ENCODE measurements at places on chromosomes 6 and 20.

GRCh38 chr6:4554645-4555044 is 221.6 kb upstream of the CDYL start:
- DNase-seq = no peak

- DNase-seq = peak; percentile 18
These were observed 211.3 kb downstream of the ARID1B start for GRCh38 chr6:156988276-156989158.

DNA sequence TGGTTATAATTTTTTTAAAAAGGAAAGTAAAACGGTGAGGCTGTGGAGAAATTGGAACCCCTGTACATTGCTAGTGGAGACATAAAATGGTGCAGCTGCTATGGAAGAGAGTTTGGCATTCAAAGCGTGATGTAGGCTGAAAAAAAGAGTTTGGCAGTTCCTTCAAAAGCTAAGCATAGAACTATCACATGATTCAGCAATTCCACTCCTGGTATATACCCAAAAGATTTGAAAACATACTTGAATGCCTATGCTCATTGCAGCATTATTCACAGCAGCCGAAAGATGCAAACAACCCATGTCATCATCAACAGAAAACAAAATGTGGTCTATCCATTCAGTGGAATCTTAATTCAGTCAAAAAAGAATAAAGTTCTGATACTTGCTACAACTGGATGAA is 4.5 kb upstream of the SGK2 start:
- DNase-seq = no peak

- no peak for DNase-seq
These were observed 93.7 kb downstream of the MYO6 start for GRCh38 chr6:75842732-75843131.

DNA sequence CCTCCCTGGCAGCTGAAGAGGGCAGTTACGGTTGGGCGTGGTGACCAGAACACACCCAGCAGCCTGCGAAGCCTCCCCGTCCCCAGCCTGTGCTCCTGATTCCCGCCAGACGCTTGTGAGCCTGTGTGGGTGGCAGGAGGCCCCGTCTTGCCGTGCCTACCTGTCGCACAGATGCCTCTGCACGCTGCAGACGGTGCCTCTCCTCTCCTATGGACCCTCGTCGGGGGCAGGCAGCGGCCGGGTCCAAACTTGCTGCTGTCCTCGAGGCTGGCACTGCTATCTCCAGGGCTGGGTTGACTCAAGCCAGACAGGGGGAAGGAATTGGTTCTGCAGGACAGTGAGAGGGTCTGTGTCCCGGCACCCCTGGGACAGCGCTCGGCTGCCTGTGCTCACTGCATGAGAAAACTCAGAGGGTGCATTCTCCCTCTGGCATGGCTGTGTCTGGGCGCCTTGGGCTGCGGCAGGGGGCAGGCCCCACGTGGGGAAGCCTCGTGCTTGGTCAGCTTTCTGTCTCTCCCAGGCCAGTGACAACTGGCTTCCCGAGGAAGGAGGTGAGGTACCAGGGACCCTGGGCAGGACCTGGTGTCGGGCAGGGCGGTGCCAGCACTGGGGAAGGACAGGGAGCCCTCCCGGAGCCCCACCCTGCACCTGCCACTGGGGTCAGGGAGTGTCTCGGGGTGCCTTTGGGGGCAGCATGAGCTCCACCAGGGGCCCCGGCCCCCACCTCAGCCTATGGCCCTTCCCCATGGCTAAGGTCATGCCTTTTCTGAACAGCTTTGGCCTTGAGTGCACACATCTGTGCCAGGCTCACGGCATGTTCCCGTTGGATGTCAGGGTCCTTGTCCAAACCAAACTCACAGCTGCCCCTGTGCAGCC is 127.5 kb downstream of the TAF4 start:
- no peak for DNase-seq

DNA sequence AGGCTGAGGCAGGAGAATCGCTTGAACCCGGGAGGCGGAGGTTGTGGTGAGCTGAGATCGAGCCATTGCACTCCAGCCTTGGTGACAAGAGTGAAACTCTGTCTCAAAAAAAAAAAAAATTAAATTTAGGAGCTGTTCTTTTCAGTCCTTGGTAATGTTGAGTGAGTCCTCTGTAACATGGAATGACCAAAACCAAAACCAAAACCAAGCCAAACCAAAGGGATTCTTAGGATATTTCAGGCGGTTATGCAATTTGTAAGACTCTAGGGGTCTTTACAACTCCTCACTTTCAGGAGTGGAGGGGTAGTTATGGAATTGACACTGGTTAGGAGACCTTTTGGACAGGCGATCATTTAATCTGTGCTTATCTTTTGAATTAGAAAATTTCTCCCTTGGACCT is 15.8 kb downstream of the TIAM2 start:
- DNase-seq = no peak

DNA sequence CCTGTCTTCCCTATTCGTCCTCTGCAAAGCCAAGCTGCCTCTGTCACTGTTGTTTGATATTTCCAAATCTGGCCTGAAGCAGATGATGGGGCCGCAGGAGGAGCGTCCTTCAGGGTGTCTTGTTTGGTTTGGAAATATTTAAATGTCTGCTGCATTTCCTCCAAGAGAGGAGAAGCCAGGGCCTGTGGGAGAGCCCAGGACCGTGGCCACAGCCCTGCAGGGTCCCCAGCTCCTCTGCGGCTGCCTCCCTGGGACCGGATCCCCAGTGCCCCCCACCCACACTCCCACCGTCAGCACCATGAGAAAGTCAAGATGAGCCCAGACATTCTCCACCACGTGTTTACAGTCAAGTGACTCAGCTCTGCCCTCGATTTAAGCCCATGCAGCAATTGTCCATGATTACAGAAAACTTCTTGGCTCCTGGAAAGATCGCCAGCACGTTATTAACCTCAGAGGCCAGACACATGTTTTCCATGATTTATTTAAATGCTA is 18.2 kb downstream of the FOXF2 start:
- no peak for DNase-seq

GRCh38 chr20:12614764-12615163 is 394.0 kb upstream of the SPTLC3 start:
- no peak for DNase-seq

GRCh38 chr6:121482004-121482693 is 46.7 kb downstream of the GJA1 start:
- peak; percentile 89 for DNase-seq

- peak; percentile 87 for DNase-seq
These were observed 81.4 kb downstream of the SERAC1 start for GRCh38 chr6:158086504-158087223.

- DNase-seq = peak; percentile 28
These were observed 45.1 kb upstream of the FAM83D start for GRCh38 chr20:38880952-38881735.

DNA sequence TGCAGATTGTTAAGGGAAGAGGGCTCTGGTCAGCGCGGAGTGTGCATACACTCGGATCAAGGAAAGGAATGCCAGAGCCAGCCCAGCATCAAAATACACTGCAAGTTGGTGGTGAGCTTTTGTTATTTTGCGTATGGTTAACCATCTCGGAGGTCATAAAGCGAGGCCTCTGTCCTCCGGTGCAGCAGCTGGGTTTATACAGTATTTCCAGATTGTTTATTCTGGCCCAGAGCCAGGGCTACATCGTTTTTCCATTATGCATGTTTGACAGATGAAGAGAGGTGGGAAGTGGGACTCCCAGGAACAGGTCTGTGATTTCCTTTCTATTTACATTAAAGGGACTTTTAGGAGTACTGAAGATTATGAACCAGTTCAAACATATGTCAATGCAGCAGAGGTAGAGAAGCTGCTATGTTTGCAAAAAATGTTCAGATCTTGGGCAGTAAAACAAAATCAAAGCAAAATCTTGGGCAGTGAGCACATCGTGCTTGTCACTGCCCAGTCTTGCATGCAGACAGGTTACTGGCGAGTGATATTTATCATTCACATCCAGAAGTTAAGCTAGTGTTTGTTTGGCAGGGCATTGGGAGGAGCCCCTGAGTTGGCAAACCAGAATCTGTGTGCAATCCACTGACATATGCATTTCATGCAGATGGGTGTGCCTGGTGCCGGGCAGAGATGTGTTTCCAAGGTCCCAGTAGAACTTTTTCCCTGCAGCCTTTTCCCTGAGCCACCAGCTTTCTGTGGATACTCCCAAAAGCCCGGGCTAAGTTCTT is 256.3 kb upstream of the TAB2 start:
- DNase-seq = peak; percentile 64

DNA sequence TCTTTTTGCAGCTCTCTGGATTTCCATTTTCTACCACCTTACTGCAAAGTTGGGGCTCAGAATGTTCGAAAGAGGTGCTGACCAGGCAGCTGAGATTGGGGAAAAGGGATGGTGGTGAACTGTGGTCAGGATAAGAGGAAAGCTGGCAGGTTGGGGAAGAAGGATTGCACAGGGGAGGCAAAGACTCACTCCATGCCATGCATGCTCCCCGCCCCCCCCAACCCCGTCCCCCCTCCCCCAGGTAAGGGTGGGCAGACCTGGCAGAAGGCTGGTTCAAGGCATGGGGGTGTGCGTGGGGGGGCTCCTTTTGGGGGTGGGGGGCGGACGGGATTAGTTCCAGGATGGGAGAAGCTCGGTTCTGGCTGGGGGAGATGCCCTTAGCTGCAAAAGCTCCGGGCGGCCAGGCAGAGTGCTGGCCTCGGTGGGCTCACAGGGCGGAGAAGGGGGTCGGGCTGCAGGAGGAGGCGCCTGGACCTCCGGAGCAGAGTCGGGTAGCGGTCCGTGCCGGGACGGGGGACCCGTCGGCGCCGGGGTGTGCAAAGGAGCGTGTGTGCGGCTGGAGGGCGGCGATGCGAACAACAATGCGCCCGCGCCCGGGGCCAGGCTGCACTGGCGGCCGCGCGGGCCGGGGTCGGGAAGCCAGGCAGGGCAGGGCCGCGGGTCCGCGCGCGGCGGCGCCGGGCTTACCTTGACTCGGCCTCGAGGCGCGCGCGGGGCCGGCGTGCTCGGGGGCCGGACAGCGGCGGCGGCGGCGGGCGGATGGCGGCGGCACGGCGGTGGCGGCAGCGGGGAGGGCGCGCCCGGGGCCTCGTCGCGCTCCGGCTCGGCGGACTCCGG is 880 bp downstream of the ADNP start:
- DNase-seq = no peak

- no peak for DNase-seq
These were observed 219.2 kb downstream of the TRDN start for GRCh38 chr6:123417535-123417934.

- DNase-seq = no peak
These were observed 92.0 kb upstream of the FRMD1 start for GRCh38 chr6:168170841-168171601.

DNA sequence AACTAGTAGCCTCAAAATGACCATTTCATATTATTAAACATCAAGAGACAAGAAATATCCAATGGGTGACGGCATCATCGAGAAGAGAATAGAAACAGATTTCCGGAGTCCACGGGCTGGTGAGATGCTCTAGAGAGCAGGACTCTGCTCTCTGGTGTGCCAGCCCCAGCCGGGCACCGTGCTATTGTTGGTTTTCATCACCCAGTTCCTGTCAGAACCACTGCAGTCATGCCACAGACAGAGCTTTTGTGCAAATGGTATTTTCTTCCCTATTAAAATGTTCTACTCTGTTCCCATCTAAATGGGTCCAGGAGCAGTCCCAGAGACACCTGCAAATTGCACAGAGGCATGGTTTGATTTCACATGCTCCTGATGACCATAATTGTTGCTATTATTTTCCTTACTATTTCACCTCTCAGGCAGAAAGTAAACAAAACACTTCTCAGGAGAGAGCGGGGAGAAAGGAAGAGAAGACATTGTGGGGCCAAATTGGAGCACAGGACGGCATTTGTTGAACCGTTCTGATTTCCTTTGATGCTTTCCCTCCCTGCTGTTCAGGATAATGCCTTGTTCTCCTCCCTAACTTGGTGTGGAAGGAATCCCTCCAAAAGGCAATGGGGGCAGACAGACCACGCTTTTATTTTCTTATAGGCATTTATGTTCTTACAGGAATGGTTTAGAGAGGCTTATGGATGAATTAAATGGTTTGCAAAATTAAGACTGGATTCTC is 11.4 kb upstream of the RAMACL start:
- no peak for DNase-seq

DNA sequence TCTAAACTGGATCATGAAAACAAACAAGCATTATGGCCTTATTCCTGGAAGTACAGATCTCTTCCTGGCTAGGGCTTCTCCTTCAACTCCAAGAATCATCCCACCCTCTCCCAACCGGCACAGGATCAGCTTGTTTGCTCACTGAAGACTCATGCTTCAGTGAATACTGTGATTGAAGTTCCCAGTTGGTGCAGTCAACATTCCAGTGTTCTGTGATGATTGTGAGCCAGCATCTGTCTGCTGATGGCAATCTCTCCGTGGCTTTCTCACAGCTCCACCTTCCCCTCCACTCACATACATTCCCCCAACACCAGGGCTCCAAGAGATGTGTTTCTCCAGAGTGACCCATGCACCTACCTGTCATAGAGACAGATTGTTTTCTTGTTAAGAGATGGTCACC is 421.3 kb upstream of the BTBD3 start:
- DNase-seq = peak; percentile 24

DNA sequence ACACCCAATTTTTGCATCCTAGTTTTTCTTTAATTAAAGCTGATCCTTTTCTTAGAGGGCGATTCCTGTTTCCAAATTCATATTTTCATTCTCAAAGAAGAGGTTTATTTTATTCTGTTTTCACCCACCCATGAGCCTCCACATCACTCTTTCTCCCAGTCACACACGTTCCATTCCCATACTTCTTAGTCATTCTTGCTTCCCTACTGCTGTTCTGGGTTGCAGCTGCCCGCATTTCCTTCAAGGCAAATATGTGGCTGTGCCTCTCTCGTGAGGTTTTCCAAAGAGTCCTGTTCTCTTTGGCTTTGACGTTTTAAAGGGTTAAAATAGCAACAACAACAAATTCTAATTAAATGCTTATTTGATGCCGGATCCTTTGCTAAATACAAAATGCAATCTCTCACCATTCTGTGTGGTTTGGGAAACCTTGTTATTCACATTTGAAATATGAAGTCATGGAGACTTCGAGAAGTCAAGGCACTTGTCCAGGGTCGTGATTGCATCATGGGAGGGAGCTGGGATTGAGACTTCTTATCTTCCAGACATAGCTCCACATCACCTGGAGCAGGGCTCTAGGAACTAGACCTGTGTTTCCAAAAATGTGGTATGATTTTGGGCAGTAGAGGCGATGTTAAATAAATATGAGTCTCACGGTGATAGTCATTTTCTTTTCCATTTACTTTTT is 126.6 kb downstream of the DOK5 start:
- DNase-seq = peak; percentile 38

DNA sequence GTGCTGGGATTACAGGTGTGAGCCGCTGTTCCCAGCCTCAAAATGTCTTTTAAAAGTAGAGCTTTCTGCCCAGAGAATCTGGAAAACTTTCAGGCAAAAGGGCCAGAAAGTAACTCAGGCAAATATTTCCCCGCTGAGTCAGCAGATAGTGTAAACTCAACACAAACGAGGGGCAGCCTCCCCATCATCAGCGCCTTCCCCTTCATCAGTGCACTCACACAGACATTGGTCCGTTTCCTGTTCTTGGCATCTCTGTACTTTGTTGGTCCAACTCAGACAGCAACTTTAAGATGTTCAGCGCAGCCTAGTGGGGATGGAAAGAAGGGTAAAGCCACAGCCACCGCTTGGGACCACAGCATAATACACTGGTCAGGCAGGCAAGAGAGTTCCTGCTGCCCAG is 69.5 kb downstream of the CSE1L start:
- peak; percentile 5 for DNase-seq

- DNase-seq = no peak
These were observed 11.0 kb upstream of the CFAP206 start for GRCh38 chr6:87396595-87397392.

- DNase-seq = no peak
These were observed 55.6 kb downstream of the DSTN start for GRCh38 chr20:17625246-17626051.

All from fibroblast of skin of back (primary cell).